CD4-positive, CD25-positive, alpha-beta regulatory T cell (primary cell): ENCODE measurements at places on chromosomes 7 and 10. TPM values are rescaled to one million over a fixed set of nuclear protein-coding genes. Genes with fewer than 3 reads are reported as not detected.

DNA sequence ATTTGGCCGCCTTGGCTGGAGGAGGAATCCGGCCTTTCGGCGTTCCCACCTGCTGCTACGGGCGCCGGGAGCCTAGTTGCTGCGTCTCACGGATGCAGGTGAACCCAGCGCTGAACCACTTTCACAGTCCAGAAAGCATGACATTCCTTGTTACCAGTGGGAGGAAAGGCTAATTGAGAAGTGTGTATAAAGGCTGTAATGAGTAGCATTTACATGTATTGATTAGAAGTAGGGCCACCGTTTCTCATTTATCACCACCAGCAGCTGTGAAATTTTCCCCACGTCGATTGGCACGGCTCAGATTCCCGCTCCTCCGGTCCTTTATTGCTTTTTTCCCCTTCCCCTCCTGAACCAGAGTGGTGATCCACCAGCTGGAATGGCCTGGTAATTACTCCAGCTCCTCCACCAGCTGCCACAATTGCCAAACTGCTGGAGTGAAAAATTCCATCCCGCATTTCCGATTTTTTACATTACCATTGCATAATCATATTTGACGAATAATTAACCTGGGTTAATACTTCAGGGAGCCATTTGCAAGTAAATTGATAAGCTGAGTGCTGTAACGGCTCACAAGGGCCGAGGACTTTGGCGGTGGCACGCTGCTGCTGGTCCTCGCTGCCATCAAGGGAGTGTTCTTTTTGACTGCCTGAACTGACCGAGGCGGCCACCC, 153.3 kb downstream of the POU6F2 start:
- no peak for DNase-seq

GRCh38 chr10:128879030-128879429, 588.0 kb upstream of the MGMT start:
- no peak for DNase-seq

- DNase-seq: no peak
These were observed 30.8 kb upstream of the PLCE1 start for GRCh38 chr10:93962973-93963372.

GRCh38 chr7:43546231-43546630, 36.7 kb upstream of the STK17A start:
- no peak for DNase-seq

GRCh38 chr7:28126410-28127041, 54.1 kb downstream of the JAZF1 start:
- DNase-seq: no peak

- no peak for DNase-seq
These were observed 86.2 kb downstream of the AOAH start for GRCh38 chr7:36638140-36638539.

DNA sequence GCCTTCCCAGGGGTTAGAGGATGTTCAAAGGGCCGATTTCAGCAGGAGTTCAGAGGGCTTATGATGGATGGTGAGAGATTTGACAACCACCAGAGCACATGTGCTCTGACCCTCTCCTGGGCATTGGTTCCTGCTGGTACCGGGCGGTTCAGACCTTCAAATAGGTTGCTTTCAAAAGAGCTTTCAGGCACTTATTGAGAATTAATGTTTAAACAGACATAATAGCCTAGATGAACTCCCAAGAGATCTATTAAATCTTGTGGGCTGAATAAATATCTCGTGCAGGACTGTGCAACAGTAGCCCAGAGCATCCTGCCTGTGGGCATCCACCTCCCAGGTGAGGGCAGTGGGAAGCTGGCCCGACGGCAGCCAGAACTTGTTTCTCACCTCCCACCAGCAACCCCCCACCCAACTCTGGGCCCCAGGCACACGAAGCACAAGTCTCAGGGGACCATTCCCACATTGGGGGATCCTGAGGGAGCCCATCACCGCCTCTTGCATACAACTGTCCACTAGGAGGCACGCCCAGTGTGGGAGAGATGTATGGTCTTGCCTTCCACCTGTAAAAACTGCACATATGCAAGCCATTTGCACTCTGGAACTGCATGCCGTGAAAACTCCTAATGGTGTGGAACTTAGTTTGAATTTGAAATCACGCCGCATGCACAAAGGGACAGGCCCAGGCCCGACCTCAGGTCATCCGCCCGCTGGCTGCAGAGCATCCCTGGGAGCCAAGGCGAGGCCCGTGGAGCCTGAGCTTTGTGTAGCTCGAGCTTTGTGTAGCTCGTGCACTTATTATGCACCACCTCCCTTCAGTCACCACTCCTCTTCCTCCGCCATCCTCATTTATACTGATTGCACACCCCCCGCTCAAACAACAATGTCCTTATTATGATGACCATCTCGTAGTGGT, 147.8 kb downstream of the ADCY1 start:
- no peak for DNase-seq

- DNase-seq: no peak
These were observed 138.1 kb downstream of the ARHGAP22 start for GRCh38 chr10:48466611-48467240.

DNA sequence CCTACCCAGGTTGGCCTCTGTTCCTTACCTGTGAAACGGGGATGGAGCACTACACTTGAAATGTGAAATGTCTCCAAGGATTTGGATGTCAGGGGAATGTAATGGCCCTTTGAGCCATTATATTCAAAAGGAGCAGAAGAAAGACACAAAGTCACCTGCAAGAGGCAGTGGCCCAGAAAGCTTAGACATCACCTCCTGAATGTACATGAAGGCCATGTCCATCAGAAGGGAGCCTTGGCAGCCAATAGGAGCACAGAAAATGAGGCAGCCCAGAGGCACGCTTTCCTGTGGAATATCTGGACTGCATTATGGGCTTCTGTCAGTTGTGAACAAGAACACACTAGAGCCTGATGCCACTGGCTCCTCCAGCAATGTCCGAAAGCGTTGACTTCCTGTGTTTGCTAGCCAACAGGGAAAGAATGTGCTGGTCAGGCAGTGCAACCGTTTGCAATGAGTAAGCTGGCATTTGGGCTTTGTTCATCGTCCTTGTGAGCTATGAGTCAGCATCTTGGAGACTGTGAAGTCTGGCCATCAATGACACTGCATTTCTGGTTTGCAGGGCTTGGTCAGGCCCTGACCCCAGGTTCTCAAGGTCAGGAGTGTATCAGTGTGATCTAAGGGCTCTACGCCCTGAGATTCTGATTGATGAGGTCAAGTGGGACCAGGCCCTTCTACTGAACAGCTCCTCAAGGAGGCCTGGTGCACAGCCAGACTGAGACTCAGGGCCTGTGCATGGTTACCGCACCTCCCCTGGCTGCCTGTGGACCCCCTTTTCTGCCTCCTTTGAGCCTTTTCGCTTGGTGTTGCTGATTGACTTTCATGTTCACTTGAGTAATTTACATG, 222.4 kb downstream of the RPS24 start:
- DNase-seq: no peak

DNA sequence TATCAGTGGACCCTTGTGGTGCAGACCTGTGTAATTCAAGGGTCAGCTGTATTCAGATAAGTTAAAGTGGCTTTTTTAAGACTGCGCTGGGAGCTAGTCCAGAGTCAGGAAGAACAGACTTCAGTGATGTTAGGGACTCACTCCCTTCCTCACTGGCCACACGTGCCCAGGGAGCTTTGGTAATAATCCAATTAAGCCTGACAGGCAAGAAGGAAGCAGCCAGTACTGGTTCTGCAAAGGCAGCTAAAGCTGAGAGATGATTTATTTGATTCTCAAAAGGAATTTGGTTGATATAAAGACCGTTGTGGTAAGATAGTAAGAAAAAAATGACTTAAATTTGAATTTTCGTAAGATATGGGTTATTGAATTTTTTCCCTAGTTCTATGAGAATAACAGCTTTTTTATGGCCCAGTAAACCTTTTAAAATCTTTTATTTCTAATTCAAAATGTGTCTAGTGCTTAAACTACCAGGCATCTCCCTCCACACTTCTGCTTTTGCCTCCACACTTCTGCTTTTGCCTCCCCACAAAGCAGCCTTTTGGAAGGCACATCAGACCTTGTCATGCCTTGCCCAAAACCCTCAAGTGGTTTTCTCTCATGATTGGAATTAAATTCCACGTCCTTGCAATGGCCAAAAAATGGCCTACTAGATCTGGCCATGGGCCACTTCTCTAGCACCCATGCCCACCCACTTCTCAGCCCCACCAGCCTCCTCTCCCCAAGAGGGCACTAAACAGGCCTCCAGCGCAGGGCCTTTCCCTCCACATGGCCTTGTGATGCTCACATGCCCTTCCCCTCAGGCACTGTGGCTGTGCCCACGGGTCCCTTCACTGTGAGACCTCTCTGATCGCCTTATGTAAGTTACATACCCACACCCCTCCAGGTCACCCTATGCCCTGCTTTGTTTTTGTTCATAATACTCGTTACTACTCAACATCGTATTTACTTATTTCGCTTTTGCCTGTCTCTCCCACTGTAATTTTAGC, 92.5 kb downstream of the POU6F2 start:
- no peak for DNase-seq

DNA sequence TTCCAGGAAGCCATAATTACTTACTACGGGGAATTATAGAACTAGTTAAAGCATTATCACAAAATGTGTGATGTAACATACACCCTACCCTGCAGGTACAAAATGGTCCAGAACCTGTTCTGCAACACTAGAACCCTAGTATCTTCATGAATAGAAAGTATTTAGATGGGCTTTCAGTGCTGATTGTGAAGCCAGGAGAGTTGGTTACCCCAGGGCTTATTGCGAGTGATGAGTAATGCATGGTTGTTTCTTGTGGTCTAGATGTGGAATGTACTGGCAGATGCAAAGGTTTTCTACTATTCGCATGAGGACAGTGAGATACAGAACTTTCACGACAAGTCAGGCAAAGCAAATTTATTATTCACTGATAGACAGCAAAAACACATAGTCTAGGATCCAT, 33.6 kb upstream of the AGR3 start:
- no peak for DNase-seq

GRCh38 chr10:128217136-128217535, 90.9 kb upstream of the MKI67 start:
- DNase-seq: no peak

- DNase-seq: no peak
These were observed 782.9 kb downstream of the CCSER2 start for GRCh38 chr10:85111271-85111670.

DNA sequence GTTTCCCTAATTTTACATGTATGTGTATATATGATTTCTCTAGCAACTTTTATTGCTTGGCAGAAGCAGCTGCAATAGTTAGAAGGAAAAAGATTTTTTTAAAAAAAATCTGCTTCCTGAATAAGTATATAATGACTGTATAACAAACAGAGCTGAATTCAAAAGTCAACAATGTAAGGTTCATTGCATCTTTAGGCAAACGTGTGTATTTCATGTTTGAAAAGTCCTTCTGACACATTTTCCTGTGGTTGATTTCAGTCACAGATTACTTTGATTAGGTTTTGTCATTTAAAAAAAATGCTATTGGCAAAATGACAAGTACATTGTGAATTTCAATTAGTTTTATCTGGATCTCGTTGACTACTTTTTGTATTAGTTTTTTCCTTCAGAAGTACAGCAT, 231.0 kb downstream of the CSTF2T start:
- DNase-seq: no peak

GRCh38 chr10:125359401-125359800, 199.0 kb upstream of the CTBP2 start:
- DNase-seq: no peak

DNA sequence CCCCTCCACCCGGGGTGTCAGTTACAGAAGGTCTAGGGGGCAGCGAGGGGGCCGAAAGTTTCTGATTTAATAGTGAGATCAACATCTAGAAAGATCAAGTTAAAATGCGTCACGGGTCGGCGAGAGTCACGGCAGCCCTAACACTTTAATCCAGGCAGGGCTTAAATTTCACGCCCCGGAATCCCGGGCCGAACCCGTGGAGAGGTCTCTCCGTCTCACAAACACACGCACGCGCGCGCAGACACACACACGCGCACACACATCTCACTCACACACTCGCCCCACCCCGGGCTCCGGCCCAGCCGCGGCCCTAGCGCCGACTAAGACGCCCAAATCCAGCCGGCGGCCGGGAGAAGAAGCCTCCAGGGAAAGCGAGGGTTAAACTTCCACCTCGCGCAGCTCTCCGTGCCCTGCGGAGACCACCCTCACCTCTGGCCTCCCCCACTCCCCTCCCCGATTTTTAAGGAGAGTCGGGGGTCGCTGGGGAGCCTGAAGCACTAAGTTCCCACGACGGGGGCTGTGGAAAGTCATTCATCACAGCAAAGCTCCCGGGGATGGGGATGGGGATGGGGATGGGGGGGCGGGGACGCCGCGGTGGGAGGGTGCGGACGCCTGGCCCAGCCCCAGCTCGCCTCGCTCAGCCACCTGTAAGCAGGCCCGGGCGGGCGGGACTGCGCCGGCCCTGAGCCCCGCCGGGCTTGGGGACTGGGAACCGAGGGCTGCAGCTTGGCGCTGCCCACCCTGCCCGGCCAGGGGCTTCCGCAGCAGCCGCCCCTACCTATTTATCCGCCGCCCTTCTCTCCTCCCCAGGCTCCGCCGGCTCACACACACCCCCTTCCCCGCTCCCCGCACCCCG, 1.6 kb downstream of the PDGFA start:
- DNase-seq: no peak

The EIF4H gene
- 263 TPM for total RNA-seq

The WDFY4 gene
- total RNA-seq: 0.57 TPM

The IGFBP3 gene
- 0.99 TPM for total RNA-seq

The IFIT5 gene
- 20.8 TPM for total RNA-seq

The ZNRF2 gene
- total RNA-seq: 53.1 TPM

The KDM7A gene
- total RNA-seq: 52.0 TPM

The PDE6C gene
- total RNA-seq: not detected

The DNAJB12 gene
- total RNA-seq: 40.2 TPM
